Osteocyte (in vitro differentiated cells): ENCODE measurements at places on chromosomes 1 and 21. TPM values are rescaled to one million over a fixed set of nuclear protein-coding genes. Genes with fewer than 3 reads are reported as not detected.
A peak's percentile ranks its signal among the peaks of the same experiment; 100 is the strongest.

DNA sequence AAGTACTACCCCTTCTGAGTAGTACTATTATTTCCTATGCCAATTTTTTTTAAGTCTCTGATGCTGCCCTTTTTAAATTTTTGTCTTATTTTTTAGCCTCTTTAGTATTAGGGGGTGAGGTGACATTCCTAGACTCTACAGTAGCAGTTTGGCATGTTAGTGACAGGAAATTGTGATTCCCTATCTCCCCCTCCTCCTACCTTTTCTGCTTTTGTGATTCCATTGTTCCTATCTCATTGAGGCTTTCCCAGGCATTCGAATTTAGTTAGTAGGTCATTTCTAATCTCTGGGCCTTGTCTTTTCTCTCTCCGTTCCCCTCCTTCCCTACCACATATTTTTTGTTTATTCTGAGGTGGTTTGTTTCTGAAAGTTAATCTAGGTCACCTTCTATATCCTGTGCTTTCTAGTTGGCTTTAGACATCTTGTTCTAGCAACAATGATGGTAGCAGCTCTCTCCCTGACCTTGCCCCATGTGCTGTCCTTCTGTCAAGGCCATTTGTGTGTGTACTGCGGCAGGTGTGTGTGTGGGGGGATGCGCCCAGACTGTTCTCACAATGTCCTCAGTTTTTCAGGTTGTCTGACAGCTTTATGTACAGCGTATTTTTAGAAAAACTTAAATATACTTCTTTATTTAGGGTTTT lies 21.5 kb downstream of the SEMA6C start:
- H3K36me3 ChIP-seq, result peaks cover 13% of the 10 kb centered on the region
- no peaks in the 10 kb centered on the region for H3K4me1 ChIP-seq
- no peak overlapping the region for H3K27ac ChIP-seq

- DNase-seq, result no peak
- H3K4me1 ChIP-seq, result peaks cover 2% of the 10 kb centered on the region
- no peak overlapping the region for H3K27ac ChIP-seq
- peaks cover 13% of the 10 kb centered on the region for H3K27me3 ChIP-seq
- no peaks in the 10 kb centered on the region for H3K36me3 ChIP-seq
- no peak overlapping the region for H3K4me3 ChIP-seq
Observed at GRCh38 chr1:38102636-38103035, 56.0 kb upstream of the POU3F1 start.

DNA sequence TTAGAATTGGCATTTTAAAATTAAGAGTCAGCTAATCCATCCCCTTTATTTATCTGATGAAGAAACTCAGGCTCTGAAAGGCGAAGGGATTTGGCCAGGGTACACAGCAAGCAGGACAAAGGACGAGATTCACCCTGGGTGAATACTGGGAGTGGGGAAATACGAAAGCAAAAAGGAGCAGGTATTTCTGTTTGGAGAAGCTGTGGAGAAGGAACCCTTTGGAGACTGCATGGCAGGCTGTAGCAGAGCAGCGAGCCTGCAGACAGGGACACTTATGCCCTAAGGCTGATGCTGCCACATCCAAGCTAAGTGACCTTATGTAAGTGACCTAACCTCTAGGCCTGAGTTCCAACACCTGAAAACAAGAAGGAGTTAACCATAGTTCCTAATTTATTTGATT lies 207.2 kb upstream of the C1orf87 start:
- peak overlapping the region; percentile 79 for H3K27ac ChIP-seq
- no peak for DNase-seq
- H3K27me3 ChIP-seq, result no peaks in the 10 kb centered on the region

- peak; percentile 87 for DNase-seq
- peaks cover 58% of the 10 kb centered on the region for H3K4me1 ChIP-seq
- peak overlapping the region; percentile 88 for H3K27ac ChIP-seq
- no peaks in the 10 kb centered on the region for H3K27me3 ChIP-seq
- H3K36me3 ChIP-seq, result no peaks in the 10 kb centered on the region
Observed at GRCh38 chr1:24727501-24728216, 17.6 kb upstream of the CLIC4 start.

GRCh38 chr21:34302521-34302920 lies 61.3 kb upstream of the KCNE2 start:
- DNase-seq, result no peak
- H3K27ac ChIP-seq, result no peak overlapping the region
- peaks cover 5% of the 10 kb centered on the region for H3K36me3 ChIP-seq
- no peak overlapping the region for H3K4me3 ChIP-seq

The OR2T2 gene
- total RNA-seq, result not detected in 2 replicates

- DNase-seq, result no peak
- no peaks in the 10 kb centered on the region for H3K4me1 ChIP-seq
- no peaks in the 10 kb centered on the region for H3K36me3 ChIP-seq
- no peaks in the 10 kb centered on the region for H3K27me3 ChIP-seq
Observed at GRCh38 chr1:79588719-79589118, 582.2 kb upstream of the ADGRL4 start.

The SEC16B gene
- total RNA-seq, result 0.64 and 0.76 TPM in 2 replicates

DNA sequence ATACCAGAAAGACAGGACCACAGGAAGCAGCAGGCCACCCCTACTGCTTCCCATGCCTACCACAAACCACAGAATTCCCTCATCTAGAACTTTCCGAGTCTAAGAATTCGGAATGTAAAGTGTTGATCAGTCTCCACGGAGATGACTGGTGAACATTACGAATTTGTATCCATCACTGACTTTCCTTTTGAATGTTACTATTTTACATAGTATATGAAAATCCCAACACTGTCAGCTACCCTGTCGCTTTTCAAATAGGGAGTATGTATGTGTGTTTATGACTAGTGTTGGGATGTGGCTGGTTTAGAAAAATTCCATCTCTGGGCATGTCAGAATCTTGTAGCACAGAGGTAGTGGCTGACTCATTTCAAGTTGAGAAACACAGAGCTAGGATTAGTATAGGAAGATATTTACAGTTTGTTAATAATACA lies 118.2 kb downstream of the COQ8A start:
- H3K4me3 ChIP-seq, result no peak overlapping the region
- no peak for DNase-seq
- peak overlapping the region; percentile 48 for H3K27ac ChIP-seq
- H3K4me1 ChIP-seq, result peaks cover 15% of the 10 kb centered on the region

The CFHR5 gene
- total RNA-seq, result not detected in 2 replicates

The ADAMTS5 gene
- total RNA-seq, result 62.8 and 65.0 TPM in 2 replicates

DNA sequence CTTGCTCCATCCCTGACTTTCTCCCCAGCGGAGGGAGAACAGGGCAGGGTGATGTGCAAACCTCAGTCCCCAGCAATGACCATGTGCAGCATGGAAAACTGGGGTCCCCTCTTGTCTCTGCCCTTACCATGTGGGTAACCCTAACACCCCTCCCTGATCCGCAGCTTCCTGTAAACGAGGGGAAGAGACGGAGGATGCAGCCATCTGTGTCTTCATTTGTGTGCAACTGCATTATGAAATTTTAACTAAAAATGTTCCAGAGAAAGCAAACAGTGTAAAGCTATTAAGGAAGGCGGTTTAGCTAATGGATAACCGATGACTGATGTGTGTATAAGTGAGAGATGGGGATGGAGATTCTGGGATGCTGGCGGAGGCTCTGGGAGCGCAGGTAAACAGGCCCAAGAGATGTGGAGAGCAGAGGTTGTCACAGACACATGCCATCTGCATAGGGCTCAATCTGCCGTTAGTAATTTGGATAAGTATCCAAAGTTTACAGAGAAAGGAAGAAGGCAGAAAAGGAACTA lies 206.6 kb downstream of the DSCAM start:
- H3K4me3 ChIP-seq, result no peak overlapping the region
- no peaks in the 10 kb centered on the region for H3K4me1 ChIP-seq
- no peak overlapping the region for H3K27ac ChIP-seq

DNA sequence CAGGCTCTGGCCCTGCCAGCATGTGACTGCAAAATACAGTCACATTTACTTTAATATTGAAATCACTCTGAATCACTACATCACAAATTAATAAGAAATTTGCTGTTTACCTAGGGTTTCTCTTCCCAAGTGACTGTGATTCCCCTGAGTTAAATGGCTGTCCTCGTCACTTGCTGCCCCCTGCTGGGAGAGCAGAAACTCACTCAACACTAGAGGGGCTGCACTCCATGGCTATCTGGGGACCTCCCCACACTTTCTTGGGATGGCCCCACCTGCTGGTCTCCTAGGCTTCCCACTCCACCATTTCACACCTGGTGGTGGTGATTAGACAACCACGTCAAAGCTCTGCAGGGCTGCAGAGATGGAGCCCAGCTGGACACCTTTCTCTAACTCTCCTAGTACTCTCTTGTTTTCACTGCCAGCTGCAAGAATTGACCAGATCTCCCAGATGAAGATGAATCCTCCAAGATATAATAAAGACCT lies 63.4 kb downstream of the CD2 start:
- no peaks in the 10 kb centered on the region for H3K27me3 ChIP-seq
- H3K36me3 ChIP-seq, result no peaks in the 10 kb centered on the region
- H3K4me3 ChIP-seq, result no peak overlapping the region
- H3K27ac ChIP-seq, result no peak overlapping the region
- H3K4me1 ChIP-seq, result no peaks in the 10 kb centered on the region
- DNase-seq, result no peak

The PTGFRN gene
- total RNA-seq, result 51.1 and 52.9 TPM in 2 replicates

GRCh38 chr1:161209790-161210409 lies 5.2 kb upstream of the FCER1G start:
- H3K4me1 ChIP-seq, result peaks cover 5% of the 10 kb centered on the region
- no peak overlapping the region for H3K4me3 ChIP-seq
- H3K27me3 ChIP-seq, result no peaks in the 10 kb centered on the region
- DNase-seq, result no peak
- no peak overlapping the region for H3K27ac ChIP-seq
- peaks cover 52% of the 10 kb centered on the region for H3K36me3 ChIP-seq

The KRTAP21-1 gene
- total RNA-seq, result not detected in 2 replicates

DNA sequence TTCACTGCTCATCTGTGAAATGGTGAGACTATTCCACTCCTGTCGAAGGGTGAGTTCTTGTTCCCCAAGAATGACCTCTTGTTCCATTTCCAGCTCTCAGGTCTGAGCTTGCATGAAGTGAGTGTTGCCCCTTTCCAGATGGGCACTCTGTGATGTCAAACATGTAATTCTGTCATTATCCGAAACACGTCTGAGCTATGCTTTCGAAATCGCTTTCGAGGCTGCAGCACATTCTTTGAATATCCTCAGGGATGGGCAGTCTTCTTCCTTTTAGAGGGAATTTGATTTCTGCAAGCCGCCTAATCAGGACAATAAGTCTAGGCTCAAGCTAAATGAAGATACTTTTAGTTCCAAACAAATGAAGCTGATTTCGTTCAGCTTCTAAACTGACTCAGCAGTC lies 15.1 kb downstream of the NFASC start:
- no peak overlapping the region for H3K4me3 ChIP-seq
- no peak overlapping the region for H3K27ac ChIP-seq
- H3K36me3 ChIP-seq, result no peaks in the 10 kb centered on the region
- no peak for DNase-seq

DNA sequence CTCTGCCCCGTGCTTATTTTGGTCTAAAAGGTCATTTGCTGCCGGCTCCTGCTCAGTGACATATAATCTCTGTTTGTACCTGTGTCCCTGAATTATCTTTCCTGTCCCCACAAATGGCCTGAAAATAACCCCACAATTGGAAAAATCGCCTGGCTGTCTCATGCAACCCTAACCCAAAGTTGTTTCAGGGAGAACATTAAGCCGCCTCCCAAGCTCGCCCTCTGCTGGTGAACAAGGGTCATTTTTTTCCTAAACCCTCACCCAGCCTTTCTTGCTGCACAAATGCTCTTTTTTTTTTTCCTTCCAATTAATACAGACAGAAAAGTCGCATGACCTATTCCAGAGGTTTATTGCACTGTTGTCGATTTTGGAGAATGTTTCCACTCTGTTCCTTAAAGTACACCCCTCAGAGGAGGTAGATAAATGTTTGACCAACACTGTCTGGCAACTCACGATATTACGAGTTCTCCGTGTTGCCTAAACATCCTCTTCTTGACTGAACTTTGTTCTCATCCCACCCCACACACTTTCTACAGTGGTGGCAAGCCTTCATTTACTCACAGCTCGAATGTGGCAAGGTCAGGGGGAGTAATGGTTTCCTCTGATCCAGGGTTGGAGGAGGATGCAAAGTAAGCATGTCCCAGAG lies 148.7 kb downstream of the ZZZ3 start:
- H3K4me3 ChIP-seq, result no peak overlapping the region
- peaks cover 28% of the 10 kb centered on the region for H3K4me1 ChIP-seq
- DNase-seq, result no peak
- H3K27ac ChIP-seq, result peak overlapping the region; percentile 58
- H3K27me3 ChIP-seq, result no peaks in the 10 kb centered on the region
- no peaks in the 10 kb centered on the region for H3K36me3 ChIP-seq

DNA sequence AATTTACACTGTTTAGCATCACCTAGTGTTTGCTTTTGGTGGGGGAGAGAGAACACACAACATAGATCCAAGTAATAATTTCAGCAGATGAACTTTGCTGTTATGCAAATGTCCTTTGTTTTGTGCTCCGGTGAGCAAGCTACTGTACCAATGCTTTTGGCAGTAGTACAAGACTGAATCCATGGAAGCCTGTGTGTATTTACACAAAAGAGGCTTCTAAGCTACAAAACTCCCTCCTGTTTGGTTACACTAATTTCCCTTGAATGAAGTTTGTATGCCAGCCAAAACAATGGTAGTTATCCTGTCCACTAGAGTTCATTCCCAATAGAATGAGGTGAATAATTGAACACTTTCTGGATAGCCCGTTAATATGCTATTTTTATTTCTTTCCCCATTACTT lies 320.5 kb downstream of the KCTD3 start:
- H3K27ac ChIP-seq, result no peak overlapping the region
- H3K4me3 ChIP-seq, result no peak overlapping the region
- no peaks in the 10 kb centered on the region for H3K36me3 ChIP-seq
- H3K4me1 ChIP-seq, result no peaks in the 10 kb centered on the region
- peaks cover under 1% of the 10 kb centered on the region for H3K27me3 ChIP-seq

The OR6N1 gene
- not detected in 2 replicates for total RNA-seq

- H3K4me3 ChIP-seq, result no peak overlapping the region
- no peak overlapping the region for H3K27ac ChIP-seq
- DNase-seq, result no peak
- no peaks in the 10 kb centered on the region for H3K36me3 ChIP-seq
Observed at GRCh38 chr1:203082571-203083462, 3.0 kb downstream of the MYOG start.

The HTR6 gene
- total RNA-seq, result 0.16 TPM in 1 of 2 replicates, not detected in the other

The CR2 gene
- total RNA-seq, result not detected in 2 replicates

DNA sequence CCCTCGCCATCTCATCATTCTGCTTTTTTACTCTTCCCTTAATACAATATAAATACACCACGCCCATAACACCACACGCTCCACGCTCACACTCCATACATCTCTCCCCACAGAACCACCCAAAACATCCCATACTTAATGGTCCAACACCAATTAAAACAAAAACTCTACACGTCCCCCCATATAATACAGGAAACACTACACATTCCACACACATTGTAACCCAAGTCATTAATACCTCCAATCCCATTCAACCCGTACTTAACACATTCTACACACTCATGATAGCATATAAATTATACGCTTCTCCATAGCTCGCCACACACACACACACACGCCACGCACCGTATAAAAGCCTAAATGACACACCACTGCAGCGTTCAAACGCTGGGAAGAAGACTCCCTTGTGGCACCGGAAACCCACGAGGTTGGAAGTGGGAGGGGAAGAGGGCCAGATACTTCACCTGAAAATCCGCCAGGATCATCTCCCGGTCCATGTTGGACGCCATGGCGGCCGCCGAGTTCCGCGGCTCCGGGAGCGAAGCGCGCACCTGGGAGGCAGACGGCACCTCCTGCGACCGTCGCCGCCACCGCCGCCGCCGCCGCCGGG lies 659 bp downstream of the FAF1 start:
- H3K36me3 ChIP-seq, result no peaks in the 10 kb centered on the region
- H3K27me3 ChIP-seq, result no peaks in the 10 kb centered on the region
- H3K4me1 ChIP-seq, result peaks cover 16% of the 10 kb centered on the region
- no peak for DNase-seq
